ENCODE measurements at places on chromosomes 3 and 15.
A peak's percentile ranks its signal among the peaks of the same experiment; 100 is the strongest.

DNA sequence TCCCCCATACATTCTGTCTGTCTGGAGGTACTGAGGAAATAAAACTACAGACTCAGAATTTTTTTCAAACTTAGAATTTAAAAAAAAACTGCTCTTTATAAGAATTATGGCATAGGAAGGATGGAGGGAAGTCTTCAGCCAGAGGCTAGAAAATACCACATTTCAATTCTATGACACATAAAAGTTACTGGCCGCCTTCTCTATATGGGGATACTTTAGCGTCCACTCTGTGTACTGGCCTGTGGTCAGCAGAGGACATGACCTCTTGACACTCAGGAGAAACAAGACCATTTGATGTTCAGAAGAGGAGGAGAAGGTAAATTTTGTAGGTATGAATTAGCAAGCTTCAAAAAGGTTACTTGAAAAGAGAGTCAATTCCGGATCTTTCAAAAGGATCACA, 417.4 kb downstream of the MFSD1 start:
- no peak for DNase-seq

DNA sequence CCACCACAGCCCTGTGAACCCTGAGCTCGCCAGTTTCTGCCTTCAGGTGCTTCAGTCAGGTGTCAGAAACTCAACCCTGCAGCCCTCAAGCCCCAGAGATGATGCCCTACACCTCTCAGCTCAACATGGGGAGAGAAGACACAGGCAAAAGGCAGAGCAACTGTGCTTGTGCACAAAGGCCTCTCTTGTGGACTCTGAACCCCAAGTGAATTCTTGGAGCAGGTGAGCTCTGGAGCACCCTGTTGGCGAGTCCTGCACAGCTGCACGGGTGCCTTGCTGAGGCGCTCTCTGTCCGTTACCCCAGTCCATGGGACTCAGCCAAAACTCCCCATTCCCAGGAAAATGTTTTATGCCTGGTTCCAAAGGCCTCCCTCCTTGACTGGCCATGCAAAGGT, 197.0 kb downstream of the KLF13 start:
- no peak for DNase-seq

DNA sequence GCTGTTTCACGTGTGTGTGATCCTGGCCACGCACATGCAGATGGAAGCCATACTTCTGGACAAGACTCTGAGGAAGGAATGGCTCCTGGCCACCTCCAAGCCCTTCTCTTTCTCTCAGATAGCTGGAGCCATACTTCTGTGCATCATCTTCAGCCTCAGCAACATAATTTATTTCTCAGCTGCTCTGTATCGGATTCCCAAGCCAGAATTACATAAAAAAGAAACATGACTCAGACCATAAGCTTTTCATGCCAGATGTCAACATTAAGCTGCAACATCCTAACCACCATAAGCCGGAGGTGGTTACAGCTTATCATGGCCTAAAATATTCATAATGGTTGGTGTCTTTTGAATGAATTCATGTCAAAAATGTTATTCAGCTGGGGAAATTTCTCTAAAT, 10.6 kb upstream of the KIF23 start:
- DNase-seq, result no peak

GRCh38 chr15:99096894-99097426, 7.9 kb upstream of the SYNM start:
- DNase-seq, result no peak

DNA sequence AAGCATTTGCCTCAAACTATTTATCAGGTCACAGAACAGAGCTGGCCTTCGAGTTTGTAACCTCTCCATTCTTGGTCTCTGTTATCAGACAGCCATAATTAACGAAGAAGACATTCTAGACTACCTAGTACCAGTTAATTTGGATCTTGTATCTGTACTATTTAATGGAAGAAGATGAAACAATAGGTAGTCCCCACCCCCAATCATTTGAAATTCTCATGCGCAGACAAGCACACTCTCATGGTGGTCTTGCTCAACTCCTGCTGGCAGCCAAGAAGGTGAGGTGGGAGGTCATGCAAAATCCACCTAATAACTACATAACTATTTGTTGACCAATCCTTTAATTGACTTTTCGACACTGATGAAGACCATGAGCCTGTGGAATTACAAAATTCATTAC, 2.8 kb upstream of the SKIL start:
- DNase-seq, result no peak

GRCh38 chr3:11521167-11521566, 122.5 kb downstream of the VGLL4 start:
- no peak for DNase-seq

DNA sequence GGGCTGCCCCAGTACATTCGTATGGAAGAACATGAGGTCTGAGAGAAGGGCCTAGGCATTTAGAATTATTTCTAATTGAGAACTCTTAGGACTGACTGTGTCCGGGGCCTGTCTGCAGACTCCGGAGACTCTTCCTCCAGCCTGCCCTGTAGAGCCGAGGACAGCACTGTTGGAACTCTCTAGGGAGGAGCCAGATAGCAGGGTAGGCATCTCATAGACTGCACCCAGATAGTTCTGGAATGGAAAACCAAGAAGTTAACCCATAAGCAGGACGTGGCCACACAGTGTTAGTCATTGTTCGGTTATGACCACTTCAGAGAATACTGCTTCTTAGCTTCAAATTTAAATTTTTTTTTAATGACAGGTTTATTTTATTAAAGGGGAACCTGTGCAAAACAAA, 59.5 kb downstream of the SNRK start:
- DNase-seq, result no peak

DNA sequence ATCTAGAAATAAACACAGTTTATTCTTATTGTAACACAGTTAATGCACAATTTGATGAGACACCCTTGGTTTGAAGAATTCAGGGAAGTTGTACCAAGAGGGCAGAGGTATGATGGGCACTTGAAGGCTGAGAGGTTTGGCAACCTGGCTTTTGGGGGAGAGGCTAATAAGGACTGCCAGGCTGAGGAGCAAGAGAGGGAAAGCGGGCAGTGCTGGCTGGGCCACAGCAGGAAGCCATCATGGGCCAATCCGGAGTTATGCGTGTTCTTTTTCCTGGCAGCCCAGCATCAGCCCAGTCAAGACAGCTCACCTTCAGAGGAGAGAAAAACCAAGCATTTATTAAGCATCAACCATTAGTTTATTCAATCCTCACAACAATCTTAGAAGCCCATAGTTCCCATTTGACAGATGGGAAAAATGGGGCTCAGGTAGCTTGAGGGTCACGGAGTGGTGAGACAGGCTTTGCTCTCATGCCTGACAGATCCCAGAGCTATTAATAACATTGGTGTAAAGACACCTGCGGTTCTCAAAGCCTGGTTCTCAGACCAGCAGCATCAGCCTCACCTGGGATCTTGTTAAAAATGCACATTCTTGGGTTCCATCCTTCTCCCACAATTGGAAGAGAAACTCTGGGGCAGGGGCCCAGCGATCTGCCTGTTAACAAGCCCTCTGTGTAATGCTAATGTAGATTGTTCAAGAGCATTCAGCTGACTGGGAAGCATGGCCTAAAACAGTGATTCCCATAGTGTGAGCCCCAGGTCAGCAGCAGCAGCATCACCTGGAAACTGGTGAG, 183.7 kb downstream of the NTRK3 start:
- DNase-seq, result no peak

DNA sequence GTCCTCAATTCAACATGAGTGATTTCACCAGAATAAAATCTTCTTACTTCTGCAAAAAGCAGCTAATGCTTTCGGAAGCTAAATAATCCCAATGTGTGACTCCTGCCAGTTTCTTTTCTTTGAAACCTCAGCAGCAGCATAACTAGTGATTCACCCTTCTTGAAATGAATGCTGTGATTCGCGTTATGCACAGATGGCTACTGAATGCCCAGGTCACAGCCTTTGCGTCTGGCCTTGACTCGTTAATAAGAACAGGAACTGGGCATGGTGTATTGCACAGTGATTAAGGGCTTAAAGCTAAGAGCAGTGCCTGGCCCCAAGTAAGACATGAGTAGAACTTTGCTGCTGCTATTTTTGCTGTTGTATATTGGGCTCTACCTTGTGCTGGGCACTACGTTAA, 19.0 kb downstream of the CGNL1 start:
- DNase-seq, result no peak

GRCh38 chr3:142281474-142281873, 56.1 kb upstream of the GK5 start:
- no peak for DNase-seq

DNA sequence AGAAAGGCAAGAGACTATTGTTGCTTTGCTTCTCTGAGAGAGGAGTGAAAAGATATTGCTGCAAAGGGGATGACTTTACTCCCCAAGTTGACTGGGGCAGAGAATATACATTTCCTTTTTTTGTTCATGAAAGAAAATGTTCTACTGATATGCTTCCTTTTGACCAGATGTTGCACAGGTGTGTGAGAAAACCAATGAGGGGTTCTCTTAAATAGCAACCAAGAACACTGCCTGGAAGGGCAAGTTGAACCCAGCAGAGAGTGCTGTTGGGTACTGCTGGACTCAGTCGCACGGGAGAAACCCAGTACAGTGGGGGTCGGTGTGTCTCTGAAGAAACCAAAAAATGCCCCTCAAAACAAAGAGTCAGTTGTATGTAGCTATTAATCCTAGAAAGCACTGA, 101.2 kb downstream of the CHST2 start:
- no peak for DNase-seq

GRCh38 chr3:22176911-22177310, 425.9 kb upstream of the ZNF385D start:
- DNase-seq, result no peak

- peak; percentile 53 for DNase-seq
These were observed 194.6 kb downstream of the FAM43A start for GRCh38 chr3:194879991-194880939.

DNA sequence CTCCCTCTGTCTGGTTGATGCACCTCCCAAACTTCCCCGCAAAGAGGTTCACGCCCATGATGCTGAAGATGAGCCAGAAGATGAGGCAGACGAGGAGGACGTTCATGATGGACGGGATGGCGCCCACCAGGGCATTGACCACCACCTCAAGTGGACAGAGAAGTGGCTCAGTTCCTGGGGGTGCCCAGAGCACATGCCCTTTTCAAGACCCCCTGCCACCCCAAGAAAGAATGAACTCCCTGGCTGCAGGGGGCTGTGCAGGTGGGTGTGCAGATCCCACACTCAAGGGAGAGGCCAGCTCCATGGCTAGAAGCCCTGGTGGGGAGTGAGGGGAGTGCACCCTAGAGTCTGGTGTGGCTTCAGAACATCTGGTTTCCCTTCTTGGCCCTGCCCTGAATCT, 64.1 kb downstream of the EXOG start:
- DNase-seq, result no peak

- DNase-seq, result no peak
These were observed 101.0 kb upstream of the CPNE4 start for GRCh38 chr3:132135628-132136333.

GRCh38 chr3:25589104-25589782, 75.5 kb downstream of the TOP2B start:
- no peak for DNase-seq

DNA sequence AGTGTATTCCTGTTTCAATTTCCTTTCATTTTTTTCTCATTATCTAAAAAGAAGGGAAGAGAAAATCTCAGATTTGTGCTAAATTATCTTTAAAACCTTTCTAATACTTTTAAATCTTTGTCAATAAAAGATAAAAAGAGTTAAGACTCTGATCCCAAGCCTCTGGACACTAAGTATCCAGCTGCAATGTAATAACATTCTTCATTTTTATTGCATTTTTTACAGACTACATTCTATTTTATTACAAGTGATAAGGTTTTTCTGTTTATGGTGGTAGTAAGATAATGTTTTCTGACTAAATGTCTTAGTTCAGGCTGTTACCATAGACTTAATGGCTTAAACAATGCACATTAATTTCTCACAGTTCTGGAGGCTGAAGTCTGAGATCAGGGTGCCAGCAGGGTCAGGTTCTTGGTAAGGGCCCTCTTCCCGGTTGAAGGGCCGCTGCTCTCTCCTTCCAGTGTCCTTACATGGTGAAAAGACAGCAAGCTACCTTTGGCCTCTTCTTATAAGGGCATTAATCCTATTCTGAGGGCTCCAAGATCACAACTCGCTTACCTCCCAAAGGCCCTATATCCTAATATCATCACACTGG, 19.7 kb downstream of the KCNAB1 start:
- no peak for DNase-seq

- no peak for DNase-seq
These were observed 9.8 kb downstream of the GP5 start for GRCh38 chr3:194389269-194389668.

DNA sequence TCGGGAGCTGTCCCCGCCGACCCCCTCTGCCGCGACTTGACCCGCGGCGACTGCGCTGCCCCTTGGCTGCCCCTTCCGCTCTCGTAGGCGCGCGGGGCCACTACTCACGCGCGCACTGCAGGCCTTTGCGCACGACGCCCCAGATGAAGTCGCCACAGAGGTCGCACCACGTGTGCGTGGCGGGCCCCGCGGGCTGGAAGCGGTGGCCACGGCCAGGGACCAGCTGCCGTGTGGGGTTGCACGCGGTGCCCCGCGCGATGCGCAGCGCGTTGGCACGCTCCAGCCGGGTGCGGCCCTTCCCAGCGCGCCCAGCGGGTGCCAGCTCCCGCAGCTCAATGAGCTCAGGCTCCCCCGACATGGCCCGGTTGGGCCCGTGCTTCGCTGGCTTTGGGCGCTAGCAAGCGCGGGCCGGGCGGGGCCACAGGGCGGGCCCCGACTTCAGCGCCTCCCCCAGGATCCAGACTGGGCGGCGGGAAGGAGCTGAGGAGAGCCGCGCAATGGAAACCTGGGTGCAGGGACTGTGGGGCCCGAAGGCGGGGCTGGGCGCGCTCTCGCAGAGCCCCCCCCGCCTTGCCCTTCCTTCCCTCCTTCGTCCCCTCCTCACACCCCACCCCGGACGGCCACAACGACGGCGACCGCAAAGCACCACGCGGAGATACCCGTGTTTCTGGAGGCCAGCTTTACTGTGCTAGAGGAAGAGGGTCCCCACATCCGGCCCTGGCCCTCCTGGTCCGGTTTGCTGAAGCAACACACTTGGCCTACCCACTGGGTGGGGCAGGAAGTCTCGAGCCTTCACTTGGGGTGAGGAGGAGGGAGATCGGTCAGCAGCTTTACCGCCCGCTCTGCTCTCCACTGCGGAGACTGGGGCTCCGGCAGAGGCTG, at the start of gene RASSF1:
TSS of gene RASSF1 (minus strand) at position 389 of the 882 bp plus-strand sequence. CDS start at position 358, 31 bp downstream.
- DNase-seq, result no peak

- DNase-seq, result no peak
These were observed 144.6 kb downstream of the MCTP2 start for GRCh38 chr15:94375997-94376396.

GRCh38 chr3:124791639-124792151, 61.4 kb downstream of the UMPS start:
- DNase-seq, result no peak

- no peak for DNase-seq
These were observed 12.5 kb downstream of the MRPS25 start for GRCh38 chr3:15052335-15053242.

DNA sequence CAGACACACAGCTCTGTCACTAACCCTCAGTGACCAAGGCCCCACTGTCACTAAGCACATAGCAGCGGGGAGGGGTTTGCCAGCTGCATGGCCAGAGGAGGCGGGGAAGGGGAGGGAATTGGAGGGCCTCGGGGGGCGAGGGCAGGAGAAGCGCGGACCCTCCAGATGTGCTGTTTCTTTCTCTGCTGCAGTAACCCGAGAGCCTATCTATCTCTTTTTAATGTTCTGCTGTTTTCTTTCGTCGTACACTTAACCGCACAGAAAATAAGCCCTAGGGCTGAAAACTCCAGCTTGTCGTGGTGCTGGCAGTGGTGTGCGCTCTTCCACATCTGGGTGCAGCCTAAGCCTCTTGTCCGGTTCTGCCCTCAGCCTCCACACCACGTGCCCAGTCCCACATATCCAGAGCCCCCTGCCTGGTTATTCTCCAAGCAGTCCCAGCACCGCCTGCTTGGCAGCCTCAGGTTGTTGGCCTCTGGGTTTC, 51.1 kb downstream of the BDH1 start:
- no peak for DNase-seq

- no peak for DNase-seq
These were observed 56.1 kb upstream of the RNF7 start for GRCh38 chr3:141682007-141682406.

All from D721Med (cell line).